EL (cell line): ENCODE measurements at places on chromosomes 16 and 17.
A peak's percentile ranks its signal among the peaks of the same experiment; 100 is the strongest.

GRCh38 chr17:79748295-79749099 is 17.8 kb downstream of the ENPP7 start:
- no peak for DNase-seq

GRCh38 chr16:12426122-12426521 is 377.6 kb downstream of the CPPED1 start:
- no peak for DNase-seq

DNA sequence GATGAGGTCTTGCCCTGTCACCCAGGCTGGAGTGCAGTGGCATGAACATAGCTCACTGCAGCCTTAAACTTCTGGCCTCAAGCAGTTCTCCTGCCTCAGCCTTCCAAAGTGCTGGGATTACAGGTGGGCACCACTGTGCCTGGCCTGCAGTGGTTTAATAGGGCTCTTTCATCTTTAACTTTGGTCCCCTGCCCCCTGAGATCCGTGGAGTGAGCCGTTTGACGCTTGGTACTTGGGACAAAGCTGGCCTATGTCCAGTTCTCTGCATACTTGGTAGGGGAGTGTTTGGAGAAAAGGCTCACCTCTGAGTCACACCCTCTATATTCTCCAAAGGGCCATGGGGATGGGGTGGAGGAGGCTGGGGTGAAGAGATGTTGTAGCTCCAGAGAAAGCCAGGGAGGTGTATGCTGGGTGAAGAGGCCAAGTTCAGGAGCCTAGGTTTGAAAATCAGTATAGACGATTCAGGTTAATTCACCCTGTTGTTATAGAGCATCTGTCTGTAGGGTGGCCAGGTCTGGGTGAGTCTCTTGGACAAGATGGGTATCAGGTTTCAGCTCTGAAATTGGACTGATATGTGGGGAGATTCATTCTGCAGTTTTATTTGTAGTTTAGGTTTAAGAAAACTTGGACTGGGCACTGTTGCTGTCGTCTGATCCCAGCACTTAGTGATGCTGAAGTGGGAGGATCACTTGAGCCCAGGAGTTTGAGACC is 17.6 kb downstream of the ABCC1 start:
- peak; percentile 87 for DNase-seq

GRCh38 chr17:385178-385835 is 32.7 kb upstream of the RPH3AL start:
- peak; percentile 44 for DNase-seq

GRCh38 chr16:3045758-3046640 is at the start of gene MMP25:
Gene MMP25 (plus strand): TSS chr16:3046561. CDS start chr16:3046918, 357 bp downstream.
- DNase-seq, result no peak

GRCh38 chr16:21952040-21952792 is 945 bp upstream of the UQCRC2 start:
- peak; percentile 71 for DNase-seq

GRCh38 chr17:40483679-40484078 is 17.7 kb downstream of the TNS4 start:
- DNase-seq, result no peak

DNA sequence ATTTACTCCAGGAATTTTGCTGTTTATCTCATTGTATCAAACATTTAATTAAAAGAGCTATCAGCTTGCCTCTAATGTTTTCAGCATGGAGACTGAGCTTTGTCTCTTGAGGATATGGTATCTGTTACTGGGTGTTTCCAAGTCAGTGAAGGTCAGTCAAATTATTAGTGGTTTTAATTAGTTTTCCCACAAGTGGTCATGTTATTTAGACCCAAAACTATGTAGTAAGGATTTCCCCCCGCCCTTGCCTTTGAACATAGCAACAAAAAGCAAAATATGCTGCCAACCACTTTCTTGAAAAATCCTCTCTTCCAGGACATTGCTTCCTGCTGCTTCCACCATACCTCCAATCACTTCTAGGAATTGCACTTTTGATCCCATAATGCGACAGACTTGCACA is 355.6 kb downstream of the GRIN2A start:
- DNase-seq, result no peak
